ENCODE measurements at places on chromosomes 12 and 14.

DNA sequence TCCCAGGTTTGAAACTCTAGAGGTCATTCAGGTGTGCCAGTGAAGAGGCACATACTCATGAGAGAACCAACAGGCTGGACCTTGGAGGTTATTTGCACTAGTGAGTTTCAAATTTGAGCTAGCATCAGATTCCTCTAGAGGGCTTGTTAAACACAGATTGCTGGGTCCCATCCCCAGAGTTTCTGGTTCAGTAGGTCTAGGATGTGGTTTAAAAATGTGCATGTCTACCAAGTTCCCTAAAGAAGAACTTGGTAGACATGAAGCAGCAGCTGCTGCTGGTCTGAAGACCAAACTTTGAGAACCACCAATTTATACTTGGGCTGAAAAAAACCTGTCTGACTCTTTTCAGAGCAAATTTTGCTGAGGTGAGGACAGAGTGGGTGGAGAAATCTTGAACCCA, 61.7 kb downstream of the SUSD6 start:
- no peak for DNase-seq

- peak; percentile 24 for DNase-seq
Measured at GRCh38 chr14:100213956-100214769, 24.8 kb upstream of the YY1 start.

GRCh38 chr12:47824198-47824597, 4.5 kb upstream of the HDAC7 start:
- no peak for DNase-seq

GRCh38 chr12:18430425-18431048, 169.2 kb downstream of the PIK3C2G start:
- peak; percentile 25 for DNase-seq

GRCh38 chr12:3717283-3717898, 35.5 kb downstream of the CRACR2A start:
- no peak for DNase-seq
